ENCODE measurements at places on chromosomes 2 and 18. TPM values are rescaled to one million over a fixed set of nuclear protein-coding genes. Genes with fewer than 3 reads are reported as not detected.
A peak's percentile ranks its signal among the peaks of the same experiment; 100 is the strongest.

GRCh38 chr2:232551250-232551638 lies 755 bp downstream of the EIF4E2 start:
- H3K4me1 ChIP-seq, result peaks cover 3% of the 10 kb centered on the region
- H3K4me3 ChIP-seq, result peak overlapping the region; percentile 40
- no peaks in the 10 kb centered on the region for H3K27me3 ChIP-seq
- no peaks in the 10 kb centered on the region for H3K36me3 ChIP-seq
- DNase-seq, result no peak

Gene LCT
- not detected for total RNA-seq

GRCh38 chr2:146259816-146260215 lies 1585.0 kb upstream of the ACVR2A start:
- H3K4me3 ChIP-seq, result no peak overlapping the region
- no peaks in the 10 kb centered on the region for H3K27me3 ChIP-seq
- H3K4me1 ChIP-seq, result no peaks in the 10 kb centered on the region
- H3K27ac ChIP-seq, result no peak overlapping the region
- H3K36me3 ChIP-seq, result no peaks in the 10 kb centered on the region
- DNase-seq, result no peak

Gene TCF23
- total RNA-seq, result not detected

DNA sequence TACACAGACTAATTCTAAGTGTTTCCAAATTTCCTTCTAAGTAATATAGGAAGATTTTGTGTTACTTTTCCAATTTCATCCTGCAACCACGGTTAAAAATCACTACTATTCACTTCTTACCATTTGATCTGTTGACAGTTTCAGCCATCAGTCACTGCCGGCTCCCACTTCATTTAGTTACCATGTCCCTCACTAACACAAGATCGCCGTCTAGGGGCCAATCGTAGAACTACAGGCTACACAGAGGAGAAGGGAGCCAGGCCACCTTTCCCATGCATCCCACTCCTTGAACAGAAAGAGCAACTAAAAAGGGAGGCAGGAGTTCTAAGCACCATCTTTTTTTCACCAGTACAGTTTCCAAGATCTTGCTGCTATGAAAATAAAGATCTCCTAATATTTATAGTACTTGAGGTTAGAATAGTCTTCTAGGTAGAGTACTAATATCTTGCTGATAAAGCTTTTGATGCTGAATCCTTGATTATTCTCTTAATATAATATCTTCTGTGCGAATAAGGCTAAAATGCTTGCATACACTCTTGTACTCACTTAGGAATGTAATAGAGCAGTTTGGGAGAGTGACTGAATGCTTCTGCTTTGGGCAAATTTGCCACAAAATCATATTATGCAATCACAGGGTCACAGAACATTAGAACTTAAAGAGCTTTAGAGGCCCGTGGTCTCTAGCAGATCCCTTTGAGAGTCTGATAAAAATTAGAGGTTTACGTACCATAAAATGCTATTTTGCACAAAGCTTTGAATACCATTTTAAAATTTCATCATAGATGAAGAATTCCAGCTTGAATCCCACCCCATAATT lies 39.5 kb upstream of the CYP1B1 start:
- H3K4me3 ChIP-seq, result no peak overlapping the region
- no peaks in the 10 kb centered on the region for H3K27me3 ChIP-seq
- no peaks in the 10 kb centered on the region for H3K36me3 ChIP-seq

DNA sequence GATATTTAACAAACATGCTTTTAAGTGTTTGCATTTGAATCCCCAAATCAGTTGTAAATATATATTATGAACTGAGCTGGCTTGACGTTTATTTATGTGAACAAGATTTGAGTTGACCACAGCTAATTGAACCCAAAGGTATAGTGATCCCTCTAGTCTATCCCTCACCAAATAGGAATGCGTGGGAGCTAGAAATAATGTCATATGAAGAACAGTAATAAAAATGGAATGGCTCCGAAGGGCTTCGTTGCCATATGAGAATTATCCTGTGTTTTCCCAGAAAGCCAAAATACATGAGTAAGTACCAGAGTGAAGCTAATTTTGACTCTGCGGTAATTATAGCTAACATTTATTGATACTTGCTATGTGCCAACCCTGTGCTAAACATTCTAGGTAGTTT lies 142.7 kb downstream of the ADCYAP1 start:
- H3K4me1 ChIP-seq, result no peaks in the 10 kb centered on the region
- no peak overlapping the region for H3K27ac ChIP-seq
- no peak for DNase-seq
- no peak overlapping the region for H3K4me3 ChIP-seq

GRCh38 chr2:120551522-120551921 lies 184.1 kb upstream of the GLI2 start:
- no peak for DNase-seq
- no peaks in the 10 kb centered on the region for H3K36me3 ChIP-seq
- peaks cover 18% of the 10 kb centered on the region for H3K27me3 ChIP-seq
- no peak overlapping the region for H3K27ac ChIP-seq
- no peak overlapping the region for H3K4me3 ChIP-seq
- no peaks in the 10 kb centered on the region for H3K4me1 ChIP-seq

GRCh38 chr2:203797276-203797675 lies 70.3 kb upstream of the CTLA4 start:
- no peak overlapping the region for H3K4me3 ChIP-seq
- no peak overlapping the region for H3K27ac ChIP-seq
- H3K36me3 ChIP-seq, result no peaks in the 10 kb centered on the region
- H3K27me3 ChIP-seq, result no peaks in the 10 kb centered on the region

Gene RNU2-63P
- total RNA-seq, result not detected

DNA sequence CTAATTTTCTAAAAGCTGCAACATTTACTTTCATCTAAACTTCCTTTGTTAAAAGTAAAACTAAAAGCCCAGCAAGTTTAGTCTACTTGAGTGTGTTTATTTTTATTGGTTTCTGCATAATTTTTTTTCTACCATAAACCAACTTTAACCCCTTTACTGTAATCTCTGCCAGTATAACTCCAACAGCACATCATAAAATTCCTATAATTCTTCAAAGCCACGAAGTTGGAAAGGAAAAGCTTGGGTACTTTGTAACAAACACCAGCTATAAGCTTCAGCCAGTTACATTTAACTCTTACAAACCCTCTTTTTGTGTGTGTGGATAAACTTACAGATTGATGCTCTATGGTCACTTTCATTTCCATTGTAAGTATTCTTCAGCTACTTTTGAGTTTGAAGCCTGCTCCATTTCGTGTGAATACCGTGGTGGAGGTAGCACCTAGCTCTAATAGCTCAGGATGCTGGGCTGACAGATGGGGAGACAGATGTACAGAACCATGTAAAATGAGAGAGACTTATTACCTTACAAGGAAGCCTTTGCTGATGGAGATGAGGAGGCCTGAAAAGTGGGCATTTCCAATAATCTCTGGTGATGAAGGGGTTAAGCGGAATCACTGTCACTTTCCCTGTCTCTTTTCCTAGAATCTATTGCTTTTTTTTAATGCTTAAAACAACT lies 42.5 kb downstream of the ZEB2 start:
- no peaks in the 10 kb centered on the region for H3K27me3 ChIP-seq
- no peak overlapping the region for H3K4me3 ChIP-seq
- no peaks in the 10 kb centered on the region for H3K36me3 ChIP-seq

- H3K27ac ChIP-seq, result no peak overlapping the region
- no peak for DNase-seq
- no peaks in the 10 kb centered on the region for H3K36me3 ChIP-seq
- no peaks in the 10 kb centered on the region for H3K4me1 ChIP-seq
Measured at GRCh38 chr18:75846321-75846720, 418.8 kb upstream of the SMIM21 start.

Gene FIGN
- total RNA-seq, result 23.1 TPM

DNA sequence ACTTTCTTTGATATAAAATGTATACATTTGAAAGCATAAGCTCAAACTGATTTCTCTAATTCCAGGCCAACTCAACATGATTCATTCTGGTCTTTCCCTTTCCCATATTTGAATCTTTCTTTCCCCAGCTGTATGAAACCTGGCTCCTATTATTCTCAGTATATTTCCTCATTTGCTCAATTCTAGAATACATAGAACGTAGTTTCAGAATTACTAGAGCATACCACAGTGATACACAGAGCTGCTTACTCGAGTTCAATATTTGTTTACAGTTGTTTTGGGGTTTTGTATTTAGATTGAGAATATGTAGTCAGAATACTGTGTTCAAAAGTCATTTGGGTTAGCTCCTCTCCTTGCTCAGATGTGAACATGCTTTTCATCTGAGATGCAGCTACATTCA lies 43.0 kb downstream of the TNFRSF11A start:
- DNase-seq, result no peak
- H3K27me3 ChIP-seq, result no peaks in the 10 kb centered on the region
- no peak overlapping the region for H3K27ac ChIP-seq

- H3K36me3 ChIP-seq, result no peaks in the 10 kb centered on the region
- no peaks in the 10 kb centered on the region for H3K4me1 ChIP-seq
- H3K27ac ChIP-seq, result no peak overlapping the region
- no peaks in the 10 kb centered on the region for H3K27me3 ChIP-seq
- no peak for DNase-seq
Measured at GRCh38 chr2:190838492-190838910, 42.1 kb upstream of the GLS start.

Gene C2orf15
- 2.3 TPM for total RNA-seq
